CD4-positive, alpha-beta T cell treated with Interleukin-12 subunit alpha and Interleukin-12 subunit beta, for 1 hour (primary cell): ENCODE measurements at places on chromosomes 7 and 10.

DNA sequence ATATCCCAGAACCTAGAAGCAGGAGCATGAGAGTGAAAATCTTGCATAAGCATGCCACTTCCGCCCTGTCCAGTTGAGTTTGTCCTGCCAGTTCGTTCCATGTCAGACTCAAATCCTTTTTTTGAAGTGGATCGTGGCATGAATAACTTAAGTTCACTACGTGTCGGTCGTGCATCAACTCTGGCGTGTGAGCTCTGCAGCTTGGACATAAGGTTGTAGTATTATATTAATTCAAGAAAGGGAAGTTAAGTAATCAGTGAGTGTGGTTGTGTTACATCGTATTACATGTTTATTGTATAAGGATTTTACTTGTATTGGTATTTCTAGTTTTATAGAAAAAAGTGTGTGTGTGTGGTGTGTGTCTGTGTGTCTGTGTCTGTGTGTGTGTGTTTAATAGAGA lies 23.0 kb downstream of the CDC123 start:
- no peak for DNase-seq

DNA sequence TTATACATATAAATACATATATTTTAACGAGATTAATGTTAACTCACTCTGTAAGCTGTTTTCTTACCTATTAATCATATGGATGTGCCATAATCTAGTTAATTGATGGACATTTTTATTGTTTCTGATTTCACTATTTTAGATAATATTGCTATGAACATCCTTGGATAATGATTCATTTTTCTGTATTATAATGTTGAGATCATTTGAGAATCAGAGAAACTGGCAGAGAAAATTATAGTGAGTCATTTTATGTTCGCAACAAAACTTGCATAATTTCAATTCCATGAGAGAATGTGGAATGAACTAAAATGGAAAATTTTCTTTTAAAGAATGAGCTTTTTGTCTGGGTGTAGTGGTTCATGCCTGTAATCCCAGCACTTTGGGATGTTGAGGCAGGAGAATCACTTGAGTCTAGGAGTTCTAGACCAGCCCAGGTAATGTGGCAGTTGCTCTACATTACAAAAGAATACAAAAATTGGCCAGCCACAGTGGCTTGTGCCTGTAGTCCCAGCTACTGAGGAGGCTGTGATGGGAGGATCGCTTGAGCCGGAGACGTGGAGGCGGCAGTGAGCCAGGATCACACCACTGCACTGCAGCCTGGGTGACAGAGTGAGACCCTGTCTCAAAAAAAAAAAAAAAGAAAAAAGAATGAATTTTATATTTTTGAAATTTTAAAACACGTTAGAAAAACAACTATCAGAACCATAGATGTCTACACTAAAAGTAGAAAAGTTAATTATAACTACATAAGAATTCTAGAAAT lies 40.5 kb downstream of the PAPSS2 start:
- DNase-seq: no peak

DNA sequence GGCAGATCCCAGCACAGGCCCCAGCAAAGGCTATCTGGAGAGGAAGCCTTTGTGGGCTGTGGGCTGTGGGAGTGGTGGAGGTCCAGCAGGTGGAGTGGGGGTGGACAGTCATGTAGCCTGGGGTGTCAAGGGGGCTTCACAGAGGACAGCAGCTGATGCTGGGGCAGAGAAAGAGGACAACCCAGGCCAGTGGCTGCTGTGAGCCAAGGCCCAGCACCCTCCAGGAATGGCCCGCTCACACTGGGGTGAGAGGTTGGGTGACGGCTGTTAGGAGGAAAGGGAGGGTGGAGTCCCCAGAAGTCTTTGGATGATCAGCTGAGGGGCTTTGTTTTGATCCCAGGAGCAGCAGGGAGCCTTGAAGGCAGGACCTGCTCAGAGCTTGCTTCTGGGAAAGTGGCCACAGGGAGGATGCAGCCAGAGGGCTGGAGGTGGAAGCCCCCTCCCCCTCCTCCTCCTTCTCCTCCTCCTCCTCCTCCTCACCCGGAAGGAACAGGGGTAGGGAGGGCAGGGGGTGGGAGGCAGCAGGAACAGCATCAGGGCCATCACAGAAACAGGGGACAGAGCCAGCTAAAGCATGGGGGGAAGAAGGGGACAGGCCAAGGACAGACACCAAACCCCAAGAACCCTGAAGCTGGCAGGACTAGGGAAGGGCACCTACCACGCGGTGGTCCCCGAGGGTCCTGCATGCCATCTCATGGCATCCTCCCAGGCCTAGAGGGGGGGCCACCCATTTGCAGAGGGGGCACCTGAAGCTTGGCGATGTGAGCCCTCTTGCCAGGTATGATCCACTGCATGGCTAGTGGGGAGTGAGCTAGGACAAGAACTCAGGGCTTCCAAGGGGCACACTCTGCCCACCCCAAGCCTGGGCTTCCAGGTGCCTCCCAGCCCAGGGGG lies 144.9 kb downstream of the GRID1 start:
- DNase-seq: no peak

DNA sequence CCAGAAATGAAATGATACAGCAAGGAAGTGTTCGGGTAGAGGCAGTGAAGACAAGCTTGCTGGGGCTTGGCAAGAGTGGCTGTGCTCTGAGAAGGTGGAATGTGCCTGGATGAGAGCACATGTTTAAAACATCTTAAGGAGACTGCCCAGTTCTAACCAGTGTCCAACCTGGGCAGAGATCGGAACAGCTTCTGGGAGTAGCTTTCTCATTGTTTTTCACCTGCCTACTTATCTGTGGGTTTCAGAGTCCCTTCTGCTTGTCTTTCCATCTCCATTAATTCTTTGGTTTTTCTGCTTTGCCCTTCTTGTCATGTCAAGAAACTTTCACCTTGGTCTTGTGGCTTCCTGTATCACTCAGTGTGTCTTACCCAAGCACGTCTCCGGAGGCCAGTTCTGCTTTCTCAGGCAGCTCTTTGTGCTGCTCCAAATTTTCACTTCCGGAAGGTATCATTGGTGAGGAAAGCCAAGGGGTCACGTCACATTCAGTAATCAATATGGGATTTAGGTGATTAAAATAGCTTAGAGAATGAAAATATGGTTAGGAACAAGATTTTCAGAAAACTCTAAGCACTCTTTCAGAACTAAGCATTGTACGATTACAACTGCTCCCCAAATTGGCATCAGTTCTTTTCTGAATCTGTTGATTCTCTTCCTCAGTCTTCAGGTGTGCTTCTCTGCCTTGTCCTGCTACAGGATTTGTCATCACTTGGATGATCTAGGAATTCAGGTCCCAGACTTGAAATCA lies 5.5 kb upstream of the LAMB4 start:
- peak; percentile 15 for DNase-seq

DNA sequence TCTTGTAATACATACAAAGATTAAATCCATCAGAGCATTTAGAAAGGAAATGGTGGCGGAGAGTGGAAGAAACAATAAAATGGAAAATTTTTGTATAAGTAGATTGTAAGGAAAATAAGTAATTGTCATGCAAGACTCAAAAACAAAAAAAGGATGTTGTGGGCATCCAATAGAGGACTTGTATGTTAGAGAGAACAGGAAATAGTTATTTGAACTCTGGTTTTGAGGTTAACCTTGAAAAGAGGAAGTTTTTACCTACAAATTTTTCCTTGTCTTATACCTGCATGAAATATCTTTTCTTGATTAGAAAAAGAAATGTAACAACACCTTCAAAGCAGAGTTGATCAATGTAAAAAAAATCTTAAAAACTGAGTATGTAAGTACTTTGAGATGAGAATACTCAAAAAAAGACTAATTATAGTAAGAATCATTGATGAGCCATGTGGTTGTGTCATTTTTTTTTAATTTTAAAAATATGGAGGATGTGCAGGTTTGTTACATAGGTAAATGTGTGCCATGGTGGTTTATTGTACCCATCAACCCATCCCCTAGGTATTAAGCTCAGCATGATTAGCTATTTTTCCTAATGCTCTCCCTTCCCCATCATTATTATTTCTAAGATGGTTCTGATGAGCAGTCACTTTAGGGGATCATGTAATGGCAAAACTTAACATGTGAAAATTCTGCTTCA lies 11.9 kb downstream of the TMEM106B start:
- peak; percentile 40 for DNase-seq

GRCh38 chr7:80699721-80700256 lies 61.3 kb downstream of the CD36 start:
- DNase-seq: no peak
